ENCODE measurements at places on chromosomes 4 and X. TPM values are rescaled to one million over a fixed set of nuclear protein-coding genes. Genes with fewer than 3 reads are reported as not detected.

- no peak overlapping the region for H3K27ac ChIP-seq
- H3K4me1 ChIP-seq, result no peaks in the 10 kb centered on the region
- no peaks in the 10 kb centered on the region for H3K36me3 ChIP-seq
- no peak for DNase-seq
Measured at GRCh38 chrX:65196758-65197360, 220.6 kb upstream of the ZC4H2 start.

DNA sequence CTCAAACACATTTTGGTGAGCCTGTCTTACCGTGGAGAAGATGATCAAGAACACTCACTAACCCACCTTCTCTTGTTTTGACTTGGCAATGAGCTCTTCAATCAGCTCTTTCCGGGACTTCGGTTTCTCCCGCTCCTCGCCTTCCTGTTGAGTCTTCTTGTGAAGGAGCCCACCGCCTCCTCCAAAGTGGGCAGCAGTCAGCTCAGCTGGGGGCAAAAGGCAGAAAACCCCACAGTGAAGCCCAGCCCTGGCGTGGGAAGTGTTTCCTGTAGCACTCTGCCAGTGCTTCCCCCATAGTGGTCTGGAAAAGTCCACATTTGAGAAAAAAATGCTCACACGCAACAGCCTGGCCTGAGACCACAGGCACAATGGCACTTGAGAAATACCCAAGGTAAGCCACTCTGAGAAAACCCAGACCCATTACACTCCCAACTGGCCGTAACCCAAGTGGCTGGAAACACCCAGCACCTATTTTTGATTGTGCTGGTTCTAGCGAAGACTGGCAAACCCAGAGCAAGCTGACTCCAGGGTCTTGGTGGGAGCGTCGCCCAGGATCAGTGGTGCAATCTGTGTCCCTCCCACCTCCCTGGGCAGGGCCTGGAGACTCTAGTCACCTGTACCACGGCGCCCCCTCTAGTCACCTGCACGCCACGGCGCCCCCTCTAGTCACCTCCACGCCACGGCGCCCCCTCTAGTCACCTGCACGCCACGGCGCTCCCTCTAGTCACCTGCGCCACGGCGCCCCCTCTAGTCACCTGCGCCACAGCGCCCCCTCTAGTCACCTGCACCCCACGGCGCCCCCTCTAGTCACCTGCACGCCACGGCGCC lies 8.6 kb downstream of the NOP14 start:
- no peak overlapping the region for H3K4me3 ChIP-seq
- peaks cover 15% of the 10 kb centered on the region for H3K4me1 ChIP-seq
- peaks cover 73% of the 10 kb centered on the region for H3K36me3 ChIP-seq
- peak; percentile 42 for DNase-seq

- no peak overlapping the region for H3K4me3 ChIP-seq
- no peak overlapping the region for H3K27ac ChIP-seq
- peaks cover 3% of the 10 kb centered on the region for H3K27me3 ChIP-seq
Measured at GRCh38 chr4:151641167-151641566, 119.6 kb downstream of the GATB start.

DNA sequence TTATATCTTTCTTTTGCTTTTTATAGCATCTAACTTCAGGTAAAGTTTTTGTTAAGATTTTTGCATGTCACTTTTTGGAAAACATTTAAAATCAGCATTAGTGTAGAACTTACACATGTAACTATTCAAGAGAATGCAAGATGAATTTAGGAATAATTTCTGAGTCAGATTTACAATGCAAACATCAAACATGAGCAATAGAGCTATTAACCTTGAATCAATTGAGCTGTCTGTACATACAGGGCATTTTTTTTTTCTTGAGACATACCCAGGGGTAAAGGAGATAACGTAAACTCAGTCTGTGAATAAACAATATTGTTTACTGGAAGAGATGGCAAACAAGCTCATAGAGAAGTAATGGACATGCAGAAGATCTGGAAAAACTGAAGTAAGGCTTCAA lies 311.5 kb downstream of the IL1RAPL2 start:
- DNase-seq, result no peak
- H3K4me3 ChIP-seq, result no peak overlapping the region
- H3K36me3 ChIP-seq, result no peaks in the 10 kb centered on the region
- no peaks in the 10 kb centered on the region for H3K27me3 ChIP-seq
- H3K27ac ChIP-seq, result no peak overlapping the region

Gene HPSE
- total RNA-seq, result 0.29 TPM

GRCh38 chr4:110742143-110742542 lies 119.3 kb upstream of the PITX2 start:
- no peak overlapping the region for H3K4me3 ChIP-seq
- DNase-seq, result no peak
- no peaks in the 10 kb centered on the region for H3K36me3 ChIP-seq
- H3K27ac ChIP-seq, result no peak overlapping the region
- no peaks in the 10 kb centered on the region for H3K4me1 ChIP-seq

Gene PDE6B
- not detected for total RNA-seq

GRCh38 chr4:183816882-183817509 lies 88.1 kb upstream of the STOX2 start:
- no peaks in the 10 kb centered on the region for H3K36me3 ChIP-seq
- H3K4me3 ChIP-seq, result no peak overlapping the region
- no peak for DNase-seq
- H3K4me1 ChIP-seq, result no peaks in the 10 kb centered on the region

Gene NSG1
- not detected for total RNA-seq

All from osteoblast (primary cell).